ENCODE measurements at places on chromosomes 5 and 9. TPM values are rescaled to one million over a fixed set of nuclear protein-coding genes. Genes with fewer than 3 reads are reported as not detected.
A peak's percentile ranks its signal among the peaks of the same experiment; 100 is the strongest.

GRM6 gene
- not detected for total RNA-seq

GRCh38 chr5:83554686-83555085 lies 83.1 kb downstream of the VCAN start:
- H3K36me3 ChIP-seq = no peaks in the 10 kb centered on the region
- no peak overlapping the region for H3K27ac ChIP-seq
- no peaks in the 10 kb centered on the region for H3K4me1 ChIP-seq
- H3K27me3 ChIP-seq = no peaks in the 10 kb centered on the region
- H3K4me3 ChIP-seq = no peak overlapping the region

DNA sequence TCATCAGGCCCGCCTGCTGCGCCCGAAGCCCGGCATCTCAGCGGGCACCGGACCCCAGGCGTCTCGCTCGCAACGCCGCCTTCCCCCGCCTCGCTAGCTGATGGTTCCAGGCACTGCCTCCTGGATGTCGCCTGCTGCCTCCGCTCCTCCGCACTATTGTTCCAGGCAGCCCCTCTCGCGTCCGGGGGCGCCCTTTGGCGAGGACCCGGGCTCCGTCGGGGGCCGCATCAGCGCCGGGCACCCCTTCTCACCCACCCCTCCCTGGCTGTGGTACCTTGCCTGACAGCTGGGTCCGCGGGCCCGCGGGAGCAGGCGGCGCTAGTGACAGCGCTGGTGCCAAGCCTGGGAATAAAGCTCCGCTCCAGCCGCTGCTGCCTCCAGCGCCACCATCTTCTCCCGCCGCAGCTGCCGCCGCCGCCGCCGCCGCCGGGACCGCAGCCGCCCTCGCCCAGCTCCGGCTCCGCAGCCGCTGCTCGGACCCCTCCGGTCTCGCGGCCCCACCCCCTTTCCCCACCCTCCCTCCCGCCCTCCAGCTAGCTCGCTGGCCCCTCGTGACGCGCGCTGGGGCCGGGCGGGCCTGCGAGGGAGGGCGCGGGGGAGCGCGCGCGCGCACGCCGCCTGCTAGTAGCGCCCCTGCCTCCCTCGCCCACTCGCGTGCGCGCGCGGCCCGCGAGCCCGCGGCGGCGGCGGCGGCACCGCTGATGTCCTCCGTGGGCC lies at the start of gene APBA1:
Gene APBA1, minus strand, starts transcription at position 493 of the 717 bp plus-strand sequence.
- H3K4me3 ChIP-seq = peak within 1 kb of the TSS; percentile 76
- no peaks in the 10 kb centered on the region for H3K36me3 ChIP-seq
- no peaks in the 10 kb centered on the region for H3K27me3 ChIP-seq
- H3K27ac ChIP-seq = peak within 1 kb of the TSS; percentile 68
- DNase-seq = no peak

- no peaks in the 10 kb centered on the region for H3K36me3 ChIP-seq
- H3K4me3 ChIP-seq = no peak overlapping the region
- no peaks in the 10 kb centered on the region for H3K27me3 ChIP-seq
- DNase-seq = no peak
Observed at GRCh38 chr5:103232393-103232999, 26.1 kb upstream of the MACIR start.
